ENCODE measurements at places on chromosomes 2 and 18. TPM values are rescaled to one million over a fixed set of nuclear protein-coding genes. Genes with fewer than 3 reads are reported as not detected.

The CYP27A1 gene
- total RNA-seq, result 18.2 TPM

The CDCA7 gene
- total RNA-seq, result 12.0 TPM

The LONRF2 gene
- total RNA-seq, result 0.15 TPM

The GFPT1 gene
- total RNA-seq, result 30.5 TPM

The CYBRD1 gene
- 14.0 TPM for total RNA-seq

The SATB2 gene
- 0.32 TPM for total RNA-seq

The MXD1 gene
- total RNA-seq, result 2.3 TPM

Data from epithelial cell of umbilical artery (primary cell).